ENCODE measurements at places on chromosomes 13 and 19.

- DNase-seq, result no peak
These were observed 3.0 kb downstream of the DZIP1 start for GRCh38 chr13:95641291-95642027.

DNA sequence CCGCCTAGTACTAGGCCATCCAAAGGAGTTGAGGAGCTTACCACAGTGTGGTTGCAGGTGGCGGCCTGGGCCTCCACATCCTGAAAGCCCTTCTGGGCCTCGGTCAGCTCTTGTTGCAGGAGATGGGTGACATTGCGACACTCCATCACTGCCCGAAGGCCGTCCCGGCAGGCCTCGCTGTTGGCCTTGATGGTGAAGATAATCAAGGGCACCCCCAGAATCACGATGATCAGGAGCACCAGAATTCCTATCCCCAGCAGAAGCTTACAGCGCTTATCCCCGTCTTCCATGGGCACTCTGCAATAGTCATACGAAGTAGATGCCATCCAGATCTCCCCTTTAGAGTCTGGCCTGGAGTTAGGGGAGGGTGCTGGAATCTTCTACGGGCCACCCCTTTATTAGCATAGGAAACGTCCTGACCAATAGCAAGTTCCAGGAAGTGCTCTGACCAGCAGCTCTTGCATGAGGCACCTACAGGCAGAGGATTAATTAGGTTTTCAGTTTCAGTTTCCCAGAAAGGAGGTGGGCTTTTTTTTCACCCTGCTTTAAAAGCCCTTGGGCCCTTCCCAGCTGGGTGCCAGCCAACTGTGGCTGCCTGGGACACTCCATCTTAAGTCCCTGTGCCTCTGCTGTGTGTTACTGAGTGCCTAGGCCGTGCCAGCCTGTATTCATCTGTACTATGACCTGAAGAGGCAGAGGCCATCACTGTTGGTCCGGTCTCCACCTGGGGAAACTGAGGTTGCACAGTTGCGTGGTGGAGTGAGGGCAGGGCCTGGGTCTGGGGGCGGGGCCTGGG lies at the start of gene BST2:
BST2 (minus strand) TSS at position 381 of the 796 bp plus-strand sequence; CDS start at position 326, 55 bp downstream.
- no peak for DNase-seq

DNA sequence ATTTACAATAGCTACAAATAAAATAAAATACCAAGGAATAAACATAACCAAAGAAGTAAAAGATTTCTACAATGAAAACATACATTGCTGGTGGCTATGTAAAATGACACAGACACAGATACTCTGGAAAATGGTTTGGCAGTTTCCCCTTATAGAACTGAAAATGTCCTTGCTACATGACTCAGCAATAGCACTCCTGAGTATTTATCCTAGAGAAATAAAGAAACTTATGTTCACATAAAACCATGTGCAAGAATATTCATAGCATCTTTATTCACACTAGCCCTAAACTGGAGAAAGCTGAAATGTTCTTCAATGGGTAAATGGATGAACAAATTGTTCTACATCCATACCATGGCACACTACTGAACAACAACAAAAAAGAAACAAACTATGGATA lies 100.2 kb upstream of the RFC3 start:
- DNase-seq, result no peak

DNA sequence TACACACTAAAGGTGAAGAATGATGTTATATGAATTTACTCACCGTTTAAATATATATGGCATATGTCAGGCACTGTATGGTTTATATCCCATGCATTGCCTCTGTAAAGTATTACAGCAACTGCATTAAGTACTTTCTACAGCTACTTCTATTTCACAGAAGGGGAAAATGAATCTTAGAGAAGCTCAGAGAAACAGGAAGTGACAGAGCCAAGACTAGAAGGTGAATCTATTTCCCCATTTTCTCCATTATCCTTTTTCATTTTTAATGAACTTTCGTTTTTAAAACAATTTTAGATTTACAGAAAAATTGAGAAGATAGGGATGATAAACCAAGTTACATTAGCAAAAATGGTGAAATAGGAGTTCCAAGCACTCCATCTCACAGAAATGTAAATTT lies 863.3 kb downstream of the UQCRFS1 start:
- no peak for DNase-seq

DNA sequence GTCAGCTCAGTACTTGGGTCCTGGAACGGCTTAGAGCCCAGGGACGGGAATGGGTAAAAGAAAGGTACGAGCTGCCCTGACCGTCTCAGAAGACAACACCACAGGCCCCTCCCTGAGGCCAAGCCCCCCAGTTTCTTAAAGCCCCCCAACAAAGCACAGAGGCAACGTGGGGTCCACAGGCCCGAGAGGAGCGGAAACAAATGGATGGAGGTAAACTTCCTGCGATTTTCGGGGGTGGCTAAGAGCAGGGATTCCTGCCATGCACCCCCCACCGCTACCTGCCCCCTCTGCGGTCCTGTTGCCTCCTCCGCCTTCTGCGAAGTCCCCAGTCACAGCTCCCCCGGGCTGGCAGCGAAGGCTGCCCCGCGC lies 48.2 kb downstream of the PTPRS start:
- DNase-seq, result no peak

- DNase-seq, result no peak
These were observed 652 bp downstream of the POU4F1 start for GRCh38 chr13:78602561-78603239.

DNA sequence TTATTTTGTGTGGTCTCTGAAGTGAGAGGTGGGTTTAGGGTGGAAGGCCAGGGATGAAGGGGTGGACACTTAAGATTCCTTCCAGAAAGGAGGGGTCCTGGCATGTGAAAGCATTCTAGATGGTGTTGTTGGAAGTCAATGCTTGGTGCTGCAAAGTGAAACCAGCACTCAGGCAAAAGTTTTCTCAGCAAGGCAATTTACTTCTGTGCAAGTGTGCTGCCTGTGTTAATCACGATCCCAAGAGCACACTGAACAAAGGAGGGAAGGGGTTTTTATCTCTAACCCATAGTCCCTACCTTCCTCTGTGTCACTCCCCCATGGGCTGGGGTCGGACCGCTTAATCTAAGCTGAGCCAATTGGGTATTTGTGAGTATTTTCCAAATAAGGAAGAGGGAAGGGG lies 1.3 kb downstream of the ZNF134 start:
- DNase-seq, result no peak

GRCh38 chr19:13054626-13055212 lies 47.9 kb downstream of the LYL1 start:
- DNase-seq, result no peak

GRCh38 chr13:21690955-21691354 lies 20.1 kb downstream of the FGF9 start:
- DNase-seq, result no peak

GRCh38 chr19:4049432-4049831 lies 17.3 kb downstream of the ZBTB7A start:
- DNase-seq, result no peak

DNA sequence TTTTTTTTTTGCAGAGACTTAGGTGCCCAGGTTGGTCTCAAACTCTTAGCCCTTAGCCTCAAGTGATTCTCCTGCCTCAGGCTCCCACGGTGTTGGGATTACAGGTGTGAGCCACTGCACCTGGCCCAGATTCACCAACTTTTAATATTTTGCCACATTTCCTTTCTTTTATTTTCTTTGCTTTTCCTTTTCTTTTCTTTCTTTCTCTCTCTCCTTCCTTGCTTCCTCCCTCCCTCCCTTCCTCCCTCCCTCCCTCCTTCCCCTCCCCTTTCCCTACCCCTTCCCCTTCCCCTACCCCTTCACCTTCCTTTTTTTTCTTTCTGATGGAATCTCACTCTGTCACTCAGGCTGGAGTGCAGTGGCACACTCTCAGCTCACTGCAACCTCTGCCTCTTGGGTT lies 35.3 kb downstream of the BICRA start:
- no peak for DNase-seq

GRCh38 chr19:6556480-6557195 lies 25.8 kb downstream of the TNFSF9 start:
- no peak for DNase-seq

GRCh38 chr19:1864480-1865171 lies 1.2 kb upstream of the KLF16 start:
- DNase-seq, result peak; percentile 50

DNA sequence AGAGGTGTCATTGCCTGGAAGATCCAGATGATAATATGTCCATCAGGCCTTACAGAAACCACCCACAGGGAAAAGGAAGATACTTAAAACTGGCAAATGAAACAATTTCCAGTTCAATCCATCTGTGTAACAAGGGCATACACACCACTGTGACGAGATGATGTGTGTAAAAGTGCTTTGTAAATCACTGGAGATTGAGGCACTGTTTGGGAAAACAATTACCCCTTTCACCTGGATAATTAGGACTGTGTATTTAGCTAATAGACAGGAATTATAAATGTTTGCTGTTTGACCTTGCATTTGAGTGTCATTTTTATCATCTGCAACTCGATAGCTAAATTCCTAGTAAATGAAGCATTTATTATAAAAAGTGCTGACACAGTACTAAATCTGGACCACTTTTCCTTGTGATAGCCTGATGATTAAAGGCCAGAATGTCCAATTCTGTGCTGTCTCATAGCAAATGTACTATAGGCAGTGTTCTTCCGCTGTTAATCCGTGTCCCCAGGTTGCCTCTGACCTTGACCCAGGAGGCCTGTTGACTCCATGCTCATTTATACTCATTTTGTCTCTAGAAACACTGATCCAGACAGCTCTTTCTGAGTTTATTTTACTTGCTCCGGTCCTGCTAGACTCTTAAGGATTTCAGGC lies 105.8 kb downstream of the LACC1 start:
- no peak for DNase-seq

DNA sequence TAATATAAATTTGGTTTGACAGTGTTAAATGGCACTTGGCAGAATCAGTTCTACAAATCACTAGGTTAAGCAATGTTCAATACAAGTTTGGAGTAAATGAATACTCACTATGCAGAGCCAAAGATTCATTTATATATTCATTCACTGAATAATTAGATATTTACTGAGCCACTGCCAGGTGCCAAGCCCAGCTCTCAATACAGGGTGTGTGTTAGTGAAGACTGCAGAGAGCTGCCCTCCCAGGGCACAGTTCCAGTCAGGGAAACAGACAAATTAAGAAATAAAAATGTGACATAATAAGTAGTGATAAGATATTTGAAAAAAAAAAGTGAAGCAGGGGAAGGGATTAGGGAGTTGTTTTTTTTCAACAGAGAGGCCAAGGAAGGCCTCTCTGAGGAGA lies 411.7 kb downstream of the KCNRG start:
- DNase-seq, result no peak

DNA sequence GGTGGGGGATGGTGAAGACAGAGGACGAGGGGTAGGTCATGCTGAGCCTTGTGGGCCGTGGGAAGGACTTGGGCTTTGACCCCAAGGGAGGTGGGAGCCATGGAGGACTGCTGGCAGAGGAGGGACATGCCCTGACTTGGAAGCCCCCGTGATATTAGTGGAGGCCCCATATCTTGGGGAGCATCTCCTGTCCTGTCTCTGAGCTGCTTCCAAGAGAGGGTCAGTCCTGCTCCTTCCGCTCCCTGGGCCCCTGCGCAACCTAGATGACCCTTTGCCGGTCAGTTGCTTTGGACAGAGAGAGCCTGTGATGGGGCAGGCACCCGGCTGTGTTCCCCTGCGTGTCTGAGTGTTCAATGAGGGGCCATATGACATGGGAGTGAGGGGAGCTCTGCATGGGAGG lies 5.2 kb downstream of the TLE6 start:
- no peak for DNase-seq

GRCh38 chr13:73767191-73767741 lies 366.9 kb downstream of the KLF12 start:
- DNase-seq, result no peak

GRCh38 chr13:94622344-94622743 lies 20.7 kb downstream of the GPR180 start:
- DNase-seq, result no peak

GRCh38 chr13:112619730-112620631 lies 32.0 kb upstream of the TUBGCP3 start:
- DNase-seq, result no peak

- no peak for DNase-seq
These were observed 203.9 kb downstream of the COL4A1 start for GRCh38 chr13:110103026-110103425.

- DNase-seq, result no peak
These were observed 7.7 kb upstream of the POU4F1 start for GRCh38 chr13:78611040-78611439.

- DNase-seq, result no peak
These were observed 16.7 kb downstream of the MYCBP2 start for GRCh38 chr13:77310161-77310560.

DNA sequence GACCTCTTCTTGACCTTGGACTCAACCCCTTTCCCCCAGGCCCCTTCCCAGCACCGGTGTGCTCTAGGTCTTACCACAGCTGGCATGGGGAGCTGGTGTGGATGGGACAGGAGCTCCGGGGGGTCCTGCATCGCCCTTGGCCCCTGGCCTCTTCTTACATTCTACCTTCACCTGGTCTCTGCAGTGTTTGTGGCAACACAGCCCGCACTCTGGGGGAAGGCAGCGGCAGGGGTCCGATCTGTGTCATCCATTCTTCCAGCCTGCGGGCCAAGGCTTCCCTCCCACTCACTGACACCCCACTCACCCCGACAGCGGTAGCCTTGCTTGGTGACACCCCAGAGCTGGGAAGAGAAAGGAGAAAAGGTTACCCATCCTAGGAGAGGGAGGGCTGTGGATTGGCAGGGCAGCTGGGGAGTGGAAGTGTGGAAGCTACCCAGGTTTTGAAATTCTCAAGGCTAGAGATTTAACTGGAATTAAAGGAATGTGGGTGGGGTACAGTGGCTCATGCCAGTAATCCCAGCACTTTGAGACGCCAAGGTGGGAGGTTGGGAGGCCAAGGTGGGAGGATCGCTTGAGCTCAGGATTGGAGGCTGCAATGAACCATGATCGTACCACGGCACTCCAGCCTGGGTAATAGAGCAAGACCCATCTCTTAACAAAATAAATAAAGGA lies 8.3 kb downstream of the FAM98C start:
- DNase-seq, result no peak

DNA sequence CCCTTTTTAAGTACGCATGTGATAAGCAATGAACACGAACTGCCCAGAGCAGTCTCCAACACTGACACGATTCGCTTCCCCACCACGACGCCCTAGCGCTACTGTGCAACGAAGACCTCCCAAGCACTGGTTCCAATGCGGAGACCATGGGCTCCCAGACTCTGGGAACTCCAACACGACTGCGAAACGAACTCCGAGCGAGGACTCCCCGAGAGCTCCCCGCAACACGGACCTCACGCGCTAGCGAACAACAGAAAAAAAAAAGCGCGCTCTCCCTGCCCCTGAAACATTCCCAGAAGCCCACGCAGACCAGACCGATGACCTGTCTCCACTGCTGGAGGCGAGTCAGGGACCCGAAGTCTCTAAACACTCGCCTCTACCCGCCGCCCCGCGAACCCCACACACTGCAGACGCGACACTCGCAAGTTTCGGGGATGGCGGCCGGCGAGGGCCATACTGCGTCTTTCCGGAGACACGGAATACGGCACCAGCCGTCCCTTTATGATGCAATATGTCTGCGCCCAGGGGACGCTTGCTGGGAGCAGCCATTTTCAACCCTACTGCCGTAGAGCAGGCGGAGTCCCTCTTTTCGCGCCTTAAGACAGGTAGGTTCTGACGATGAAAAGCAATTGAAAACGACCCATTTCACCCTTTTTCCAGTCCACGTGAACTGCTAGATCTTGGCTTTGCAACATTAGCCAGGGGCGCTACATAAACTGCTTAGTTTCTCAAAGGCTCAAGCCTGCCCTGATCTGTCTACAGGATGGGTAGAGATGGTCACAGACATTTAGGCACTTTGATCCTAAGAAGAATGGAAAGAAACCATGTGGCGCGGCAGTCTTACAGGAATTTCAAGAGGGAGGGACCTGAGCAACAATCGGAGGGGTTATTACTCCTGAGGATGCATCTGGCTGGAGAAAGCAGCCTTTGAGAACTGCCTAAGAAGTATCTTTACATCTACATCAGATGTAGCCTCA lies at the start of gene ZNF577:
ZNF577 (minus strand) TSS at position 430 of the 977 bp plus-strand sequence. CDS start 7,569 bp downstream, outside the sequence.
- peak; percentile 46 for DNase-seq

Measured in activated CD4-positive, alpha-beta T cell treated with anti-CD3 and anti-CD28 coated beads, Interleukin-2, amount 50 U/mL, for 1 hour (primary cell).